ENCODE measurements at places on chromosomes 11 and 22.

DNA sequence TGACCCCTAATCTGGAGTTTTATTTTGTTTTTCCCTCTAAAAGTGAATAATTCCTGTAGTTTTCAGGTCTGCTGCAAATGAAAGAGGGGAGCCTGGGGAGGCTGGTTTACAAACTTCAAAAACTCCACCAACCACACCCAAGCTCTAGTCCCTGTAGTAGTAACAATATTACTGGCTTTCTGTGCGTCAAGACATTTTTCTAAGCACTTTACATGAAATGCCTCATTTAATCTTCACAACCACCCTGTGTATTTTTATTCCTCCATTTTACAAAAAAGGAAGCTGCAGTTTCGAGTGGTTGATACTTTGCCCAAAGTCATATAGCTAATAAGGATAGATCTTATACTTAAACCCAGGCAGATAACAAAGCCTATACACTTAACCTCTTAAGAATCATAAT lies 23.5 kb downstream of the CTNND1 start:
- no peak for DNase-seq

- no peak for DNase-seq
These were observed 70.8 kb upstream of the MYOD1 start for GRCh38 chr11:17648528-17648927.

GRCh38 chr11:35257281-35257680 lies 118.3 kb downstream of the CD44 start:
- DNase-seq = no peak

DNA sequence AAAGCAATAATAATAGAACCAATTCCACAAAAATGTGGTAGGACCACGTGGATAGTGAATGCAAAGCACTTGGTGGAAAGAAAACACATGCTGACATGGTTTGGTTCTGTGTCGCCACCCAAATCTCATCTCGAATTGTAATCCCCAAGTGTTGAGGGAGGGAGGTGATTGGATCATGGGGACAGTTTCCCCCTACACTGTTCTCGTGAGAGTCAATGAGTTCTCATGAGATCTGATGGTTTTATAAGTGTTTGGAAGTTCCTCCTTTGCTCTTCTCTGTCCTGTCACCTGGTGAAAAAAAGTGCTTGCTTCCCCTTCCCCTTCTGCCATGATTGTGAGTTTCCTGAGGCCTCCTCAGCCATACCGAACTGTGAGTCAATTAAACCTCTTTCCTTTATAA lies 421.9 kb upstream of the CADM1 start:
- no peak for DNase-seq

- no peak for DNase-seq
These were observed 24.2 kb downstream of the KRTAP5-5 start for GRCh38 chr11:1653541-1654387.

GRCh38 chr11:128036556-128037093 lies 550.7 kb downstream of the ETS1 start:
- no peak for DNase-seq

- DNase-seq = no peak
These were observed 1463.9 kb downstream of the TBC1D22A start for GRCh38 chr22:48226026-48227013.

GRCh38 chr22:30262917-30263741 lies 3.5 kb downstream of the OSM start:
- no peak for DNase-seq

DNA sequence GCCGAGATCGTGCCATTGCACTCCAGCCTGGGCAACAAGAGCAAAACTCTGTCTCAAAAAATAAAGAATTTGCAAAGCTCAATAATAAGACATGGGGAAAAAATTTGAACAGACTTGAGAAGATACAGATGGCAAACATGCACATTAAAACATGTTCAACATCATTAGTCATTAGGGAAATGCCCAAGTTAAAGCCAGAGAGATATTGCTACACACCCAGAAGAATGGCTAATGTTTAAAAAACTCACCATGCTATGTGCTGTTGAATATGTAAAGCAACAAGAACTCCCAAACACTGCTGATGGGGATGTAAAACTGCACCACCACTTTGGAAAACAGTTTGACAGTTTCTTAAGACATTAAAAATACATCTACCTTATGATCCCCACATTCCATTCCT lies 12.6 kb downstream of the LRRC75B start:
- peak; percentile 45 for DNase-seq

DNA sequence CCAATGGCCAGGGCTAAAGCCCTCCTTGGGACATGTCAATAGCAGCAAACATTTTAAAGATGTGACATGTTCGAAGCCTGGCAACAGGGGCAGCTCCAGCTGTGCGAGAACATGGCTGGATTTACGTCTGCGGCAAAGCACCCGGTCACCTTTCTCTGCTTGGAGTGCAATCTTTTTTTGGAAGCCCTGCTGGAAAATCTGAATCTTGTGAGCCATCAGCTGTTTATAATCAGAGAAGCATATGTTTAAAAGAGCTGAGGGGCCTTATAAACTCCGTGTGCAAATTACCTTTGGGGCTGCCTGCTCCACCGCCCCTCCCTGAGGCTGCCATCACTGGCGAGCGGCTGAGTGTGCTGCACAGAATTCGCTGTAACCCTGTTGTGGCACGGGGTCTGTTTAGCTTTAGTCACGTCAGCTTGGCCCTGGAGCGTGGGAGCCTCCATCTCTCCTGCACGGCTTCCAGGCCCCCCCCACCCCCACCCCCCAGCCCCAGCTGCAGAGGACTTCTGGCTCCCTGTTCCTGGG lies 9.0 kb upstream of the KCNQ1OT1 start:
- DNase-seq = peak; percentile 33

DNA sequence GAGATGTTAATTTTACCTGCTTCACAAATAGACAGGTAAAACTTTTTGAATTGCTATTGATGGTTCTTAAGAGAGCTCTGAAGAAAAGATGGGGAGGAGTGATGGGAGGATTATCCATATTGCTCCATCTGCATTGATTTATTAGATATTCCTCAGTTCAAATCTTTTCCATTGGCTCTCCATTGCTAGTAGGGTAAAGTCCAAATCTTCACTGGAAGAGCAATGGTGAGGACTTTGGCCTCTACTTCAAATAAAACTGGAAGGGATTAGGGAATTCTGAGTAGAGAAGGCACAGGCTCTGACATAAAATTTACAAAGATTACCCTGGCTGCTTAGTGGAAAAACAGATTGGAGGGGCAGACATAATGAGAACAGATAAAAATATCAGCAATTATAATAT lies 1024.1 kb downstream of the LRRC4C start:
- DNase-seq = no peak

DNA sequence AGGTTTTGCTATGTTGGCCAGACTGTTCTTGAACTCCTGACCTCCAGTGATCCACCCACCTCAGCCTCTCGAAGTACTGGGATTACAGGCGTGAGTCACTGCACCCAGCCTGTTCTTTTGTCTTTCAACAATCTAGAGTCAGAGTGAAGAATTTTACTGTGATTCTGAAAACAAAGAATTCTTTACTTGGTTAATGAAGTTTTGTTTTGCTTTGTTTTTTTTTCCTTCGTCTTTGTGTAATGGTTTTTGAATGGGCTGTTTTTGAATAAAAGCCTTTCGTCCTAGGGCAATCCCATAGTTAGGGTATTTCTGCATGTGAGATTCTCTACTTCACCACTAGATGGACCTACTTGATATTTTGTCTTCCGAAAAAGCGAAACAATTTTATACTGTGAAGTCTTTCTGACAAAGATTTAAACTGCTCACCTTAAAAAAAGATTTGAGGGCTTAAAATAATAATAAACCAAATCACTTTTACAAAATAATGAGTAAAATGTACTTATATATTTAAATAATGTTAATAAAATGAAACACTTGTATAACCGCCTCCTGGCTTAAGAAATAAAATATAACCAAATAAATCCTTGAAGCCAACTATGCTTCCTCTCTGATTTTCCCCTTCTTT lies 43.4 kb upstream of the SC5D start:
- no peak for DNase-seq
